T-helper 22 cell (primary cell): ENCODE measurements at places on chromosomes 2 and 18.

GRCh38 chr2:236161082-236161462 is 7.1 kb downstream of the GBX2 start:
- no peak for DNase-seq

GRCh38 chr2:9288681-9289338 is 82.2 kb downstream of the ASAP2 start:
- no peak for DNase-seq

DNA sequence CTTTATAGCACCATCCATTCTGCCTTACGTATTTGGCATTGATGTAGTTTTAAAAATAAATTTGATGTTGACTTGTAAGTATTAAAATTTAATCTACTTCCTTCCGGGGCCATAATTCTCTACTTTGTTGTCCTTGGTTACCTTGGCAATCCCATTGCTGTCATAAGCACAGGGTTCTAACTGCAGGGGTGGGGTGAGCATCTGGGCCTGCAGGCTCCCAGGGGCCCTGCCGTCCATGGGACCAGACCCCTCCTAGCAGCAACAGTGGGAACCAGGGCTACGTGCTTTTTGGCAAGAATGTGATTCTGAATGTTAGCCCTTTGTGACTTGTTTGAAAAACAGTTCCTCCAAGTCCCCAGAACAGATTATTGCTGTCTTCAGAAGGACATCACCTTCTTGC is 4.9 kb downstream of the ASAP2 start:
- DNase-seq: no peak

DNA sequence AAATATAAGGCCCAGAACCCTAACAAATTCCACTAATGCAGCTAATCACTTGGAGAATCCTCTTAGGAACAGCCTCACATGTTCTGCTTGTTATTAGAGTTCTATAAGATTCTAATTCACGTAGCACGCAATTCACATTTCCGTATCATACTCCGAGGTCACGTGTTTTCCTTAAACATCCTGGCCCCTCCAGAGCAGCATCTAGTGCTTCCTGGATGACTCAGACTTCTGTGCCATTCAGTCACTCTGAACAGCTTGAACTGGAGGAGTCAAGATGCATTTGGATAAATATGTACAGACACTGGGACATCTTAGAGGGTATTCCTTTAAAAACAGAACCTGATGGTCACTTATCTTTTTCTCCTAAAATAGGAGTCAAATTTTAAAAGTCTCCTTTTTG is 156.5 kb downstream of the MYO5B start:
- no peak for DNase-seq

DNA sequence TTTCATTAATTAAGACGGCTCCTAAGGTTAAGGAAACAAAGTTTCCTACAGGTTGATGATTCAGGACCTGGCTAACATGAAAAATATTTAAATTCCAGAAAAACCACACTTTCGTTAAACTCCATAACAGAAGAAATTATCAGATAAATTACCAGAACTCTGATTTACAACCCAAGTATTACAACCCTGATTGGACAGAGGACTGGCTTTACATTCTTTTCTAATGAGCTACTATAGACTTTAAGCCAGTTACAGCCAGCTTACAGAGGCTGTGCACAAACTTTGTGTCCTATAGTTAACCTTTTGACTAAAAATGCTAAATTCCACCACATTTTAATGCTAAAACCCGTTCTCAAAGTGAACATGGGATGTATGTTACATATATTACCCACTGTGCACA is 458.6 kb downstream of the KCNJ3 start:
- no peak for DNase-seq

DNA sequence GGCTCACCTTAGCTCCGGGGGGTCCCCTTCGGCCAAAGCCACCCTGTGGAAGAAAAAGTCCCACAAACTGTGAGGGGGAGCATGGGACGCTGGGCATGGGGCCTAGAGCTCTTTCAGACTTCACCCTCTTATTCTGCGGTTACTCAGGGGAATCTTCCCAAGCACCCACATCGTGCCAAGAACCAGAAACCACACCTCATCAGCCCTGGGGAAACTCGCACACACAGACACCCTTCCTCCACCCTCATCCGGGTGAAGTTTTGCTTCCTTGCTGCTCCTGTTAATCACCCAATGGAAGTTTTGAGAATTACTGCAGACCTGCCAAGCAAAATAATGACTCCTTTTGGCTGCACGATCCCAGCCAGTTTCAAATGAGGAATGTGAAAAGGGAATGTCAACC is 59.1 kb downstream of the COL6A3 start:
- no peak for DNase-seq

DNA sequence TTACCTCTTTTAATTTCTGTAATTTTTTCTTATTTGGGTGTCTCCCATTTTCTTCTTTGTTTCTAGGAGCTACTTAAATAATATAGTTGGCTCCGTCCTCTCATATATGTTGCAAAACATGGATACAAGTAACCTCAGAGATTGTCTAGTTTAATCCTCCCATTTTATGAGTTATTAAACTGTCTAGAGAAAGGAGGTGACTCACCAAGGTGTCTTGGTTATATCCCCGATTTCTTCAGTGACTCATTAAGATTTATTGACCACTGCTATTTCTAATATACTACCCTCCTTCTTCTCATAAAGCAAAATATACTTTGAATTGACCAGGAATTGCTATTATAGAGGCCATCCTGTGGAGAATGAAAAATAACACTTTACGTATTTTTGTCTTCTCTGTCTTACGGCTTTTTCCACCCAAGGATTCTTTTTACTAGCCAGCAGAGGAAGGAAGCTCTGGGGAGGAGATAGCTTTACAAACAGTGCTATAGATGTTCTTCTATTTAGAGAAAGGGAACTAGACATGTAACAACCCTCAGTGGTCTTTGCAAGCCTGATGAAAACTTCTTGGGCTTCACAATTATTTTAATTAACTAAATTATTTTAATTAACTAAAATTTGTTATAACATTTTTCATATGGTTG is 300.4 kb upstream of the TNP1 start:
- no peak for DNase-seq

- no peak for DNase-seq
These were observed 8.3 kb upstream of the RMC1 start for GRCh38 chr18:23494992-23495391.

- DNase-seq: no peak
These were observed 458.1 kb downstream of the BCL11A start for GRCh38 chr2:60095202-60095815.

- no peak for DNase-seq
These were observed 4.6 kb upstream of the UGP2 start for GRCh38 chr2:63837036-63837594.
